ENCODE measurements at places on chromosomes 6 and 20.

GRCh38 chr6:118403036-118403435, 145.1 kb upstream of the PLN start:
- no peak for DNase-seq

DNA sequence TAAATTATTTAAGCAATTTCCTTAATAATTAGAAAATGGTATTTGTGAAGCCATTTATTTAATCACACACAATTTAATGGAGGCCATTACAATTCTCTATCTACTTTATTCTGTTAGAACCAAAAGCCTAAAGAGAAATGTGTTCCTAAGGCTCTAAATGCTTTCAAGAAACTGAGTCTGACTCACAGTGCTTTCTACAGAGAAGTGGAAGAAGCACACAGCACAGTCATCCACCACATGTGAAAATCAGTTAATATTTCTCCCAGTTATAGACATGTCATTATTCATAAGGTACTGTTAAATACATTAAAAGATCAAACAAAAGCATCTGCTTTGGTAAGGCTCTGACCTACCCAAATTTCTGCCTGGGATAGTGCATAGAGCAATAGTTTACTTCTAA, 214.4 kb downstream of the ALDH8A1 start:
- DNase-seq, result no peak

GRCh38 chr6:87921034-87921433, 126.6 kb upstream of the SPACA1 start:
- no peak for DNase-seq

DNA sequence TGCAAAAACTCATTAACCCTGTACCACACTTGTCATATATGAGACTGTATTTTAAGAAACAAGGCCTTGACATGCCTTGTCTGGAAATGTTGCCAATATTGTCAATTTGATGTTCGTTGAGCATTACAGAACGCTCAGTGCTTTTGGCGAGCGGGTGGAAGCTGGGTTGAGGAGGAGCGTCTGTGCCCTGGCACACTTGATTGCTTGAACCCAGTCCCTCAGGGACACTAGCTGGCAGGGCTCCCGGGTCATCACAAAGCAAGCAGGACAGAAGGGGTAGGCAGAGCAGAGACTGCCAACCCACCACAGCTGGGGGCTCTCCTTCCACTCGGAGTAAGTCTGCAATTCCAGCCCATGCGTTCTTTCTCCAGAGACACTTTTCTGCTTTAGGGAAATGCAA, 286.3 kb downstream of the KHDC1L start:
- no peak for DNase-seq

DNA sequence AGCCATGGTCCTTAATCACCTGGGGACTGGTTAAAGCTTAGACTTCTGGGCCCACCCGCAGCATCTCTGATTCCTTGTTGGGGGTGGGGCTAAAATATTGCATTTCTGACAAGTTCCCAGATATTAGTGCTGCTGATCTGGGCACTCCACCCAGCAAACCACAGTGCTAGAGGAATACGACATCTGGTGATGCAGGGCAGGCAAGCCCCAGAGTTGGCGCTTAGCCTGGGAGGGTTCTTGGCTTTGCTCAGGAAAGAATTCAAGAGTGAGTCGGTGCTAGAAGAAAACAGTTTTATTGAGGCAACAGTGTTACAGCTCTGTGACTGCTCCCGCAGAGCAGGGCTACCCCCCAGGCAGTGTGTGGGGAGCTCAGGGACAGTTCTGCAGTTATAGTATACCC, 210.7 kb downstream of the TFAP2C start:
- DNase-seq, result no peak

DNA sequence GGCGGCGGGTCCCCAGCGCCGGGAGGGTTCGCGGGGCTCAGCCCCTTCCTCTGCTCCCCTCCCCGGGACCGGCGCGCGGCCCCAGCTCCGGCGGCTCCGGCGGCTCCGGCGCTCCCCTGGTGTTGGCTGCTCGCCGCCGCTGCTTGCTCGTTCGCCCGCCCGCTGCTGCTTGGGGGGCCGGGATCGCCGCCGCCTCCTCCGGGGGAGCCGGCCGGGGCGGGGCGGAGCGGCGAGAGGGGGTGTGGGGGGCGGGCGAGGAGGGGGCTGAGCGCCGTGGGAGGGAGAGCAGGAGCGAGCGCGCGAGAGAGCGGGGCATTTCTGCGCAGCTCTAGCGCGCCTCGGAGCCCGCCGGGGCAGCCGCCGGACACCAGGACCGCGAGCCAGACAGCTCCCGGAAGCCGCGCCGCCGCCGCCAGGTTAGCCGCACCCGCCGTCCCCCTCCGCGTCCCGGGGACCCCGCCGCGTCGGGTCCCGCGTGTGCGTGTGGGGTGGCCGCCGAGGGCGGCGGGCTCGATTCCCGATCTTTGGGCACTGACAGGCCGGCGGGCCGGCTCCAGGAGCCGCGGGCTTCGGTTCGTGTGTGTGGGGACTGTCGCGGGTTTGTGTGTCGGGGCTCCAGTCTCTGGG, 62.0 kb upstream of the EPB41L1 start:
- DNase-seq, result no peak

- DNase-seq, result no peak
Measured at GRCh38 chr6:160132297-160132637, 10.7 kb downstream of the SLC22A1 start.

DNA sequence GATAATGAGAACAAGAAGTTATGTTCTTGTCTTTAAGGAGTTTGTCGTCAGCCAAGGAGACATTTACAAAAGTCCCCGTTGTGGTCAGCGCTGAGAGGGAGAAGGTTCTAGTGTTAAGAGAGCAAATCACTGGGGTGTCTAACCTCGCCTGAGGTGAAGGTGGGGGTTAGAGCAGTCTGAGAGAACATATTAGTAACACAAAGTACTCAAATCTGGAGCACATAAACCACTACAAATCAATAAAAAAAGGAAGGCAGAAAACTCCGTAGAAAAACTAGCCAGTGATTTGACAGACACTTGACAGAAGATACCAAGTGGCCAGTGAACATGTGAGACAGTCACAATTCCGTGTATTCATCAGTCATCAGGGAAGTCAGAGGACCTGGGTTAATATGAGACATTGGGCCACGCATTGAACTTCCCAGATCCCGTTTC, 45.4 kb downstream of the CDS2 start:
- DNase-seq, result no peak

GRCh38 chr6:23106951-23107350, 537.6 kb downstream of the HDGFL1 start:
- DNase-seq, result no peak

DNA sequence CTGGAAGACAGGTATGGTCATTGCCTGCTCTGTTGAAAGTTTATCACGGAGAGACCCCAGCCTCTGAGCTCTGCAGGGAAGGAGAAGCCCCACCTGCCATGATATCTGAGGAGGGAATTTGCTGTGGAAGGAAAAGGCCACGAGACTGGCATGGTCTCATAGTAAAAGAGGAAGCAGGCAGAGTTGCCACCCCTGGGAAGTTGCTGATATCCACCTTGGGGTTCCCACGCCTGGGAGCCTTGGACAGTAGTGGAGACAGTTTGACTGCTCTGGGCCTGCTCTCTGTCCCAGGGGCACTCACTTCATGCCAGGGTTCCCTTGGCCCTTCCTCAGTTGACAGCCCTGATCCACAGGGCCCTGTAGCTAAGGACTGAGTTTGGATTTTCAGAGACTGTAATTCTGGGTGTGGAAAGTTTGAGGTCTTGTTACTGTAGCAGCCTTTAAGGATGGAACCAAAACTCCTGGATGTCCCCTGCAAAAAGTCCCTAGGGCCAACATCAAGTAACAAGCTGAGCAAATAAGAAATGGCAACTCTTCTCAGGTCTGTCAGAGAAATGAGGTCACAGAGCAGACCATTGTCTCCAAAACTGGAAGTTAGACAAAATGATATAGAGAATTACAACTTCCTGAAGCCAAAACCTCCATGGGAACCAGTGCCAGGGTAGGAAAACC, 6.9 kb upstream of the SIRPB1 start:
- no peak for DNase-seq

- no peak for DNase-seq
Measured at GRCh38 chr20:11001302-11001701, 327.5 kb upstream of the JAG1 start.

GRCh38 chr20:653110-653589, at the start of gene SRXN1:
Gene SRXN1 (minus strand): TSS chr20:653200. CDS start chr20:653185, 15 bp downstream.
- DNase-seq, result peak; percentile 91

GRCh38 chr6:25366903-25367545, 87.8 kb downstream of the CARMIL1 start:
- DNase-seq, result no peak

GRCh38 chr6:55643861-55644260, 64.9 kb upstream of the HMGCLL1 start:
- no peak for DNase-seq

DNA sequence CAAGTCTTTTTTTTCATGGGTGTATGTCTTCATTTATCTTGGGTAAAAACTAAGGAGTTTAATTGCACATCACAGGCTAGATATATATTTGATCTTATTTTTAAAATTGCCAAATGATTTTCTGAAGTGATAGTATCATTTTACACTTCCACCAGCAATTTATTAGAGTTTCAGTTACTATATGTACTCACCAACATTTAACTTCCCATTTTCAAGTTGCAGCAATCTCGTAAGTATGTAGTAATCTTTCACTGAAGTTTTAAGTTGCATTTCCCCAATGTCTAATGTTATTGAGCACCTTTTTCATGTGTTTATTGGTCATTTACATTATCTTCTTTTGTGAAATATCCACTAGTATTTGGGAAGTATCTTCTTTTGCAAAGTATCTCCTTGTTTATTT, 277.4 kb upstream of the CNR1 start:
- DNase-seq, result no peak

- peak; percentile 70 for DNase-seq
Measured at GRCh38 chr20:25237610-25238318, 10.1 kb upstream of the PYGB start.

DNA sequence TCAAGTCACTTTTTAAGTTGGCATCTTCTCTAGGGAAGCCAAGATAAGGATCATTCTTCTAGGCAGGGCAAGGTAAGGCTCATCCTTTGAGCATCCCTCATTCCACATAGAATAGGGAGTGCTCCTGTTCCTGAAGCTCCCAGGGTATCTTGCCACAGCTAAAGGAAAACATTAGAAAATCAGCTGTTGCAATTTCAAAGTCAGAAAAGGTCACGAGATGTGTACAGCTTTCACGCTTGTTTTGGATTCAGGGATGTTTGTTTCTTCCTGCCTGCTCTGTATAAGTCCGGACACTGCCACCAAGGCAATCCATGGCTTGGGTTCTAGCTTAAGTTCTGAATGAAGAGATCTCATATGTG, 153.2 kb downstream of the SH3BGRL2 start:
- no peak for DNase-seq

GRCh38 chr6:93468291-93468690, 48.9 kb upstream of the EPHA7 start:
- no peak for DNase-seq

DNA sequence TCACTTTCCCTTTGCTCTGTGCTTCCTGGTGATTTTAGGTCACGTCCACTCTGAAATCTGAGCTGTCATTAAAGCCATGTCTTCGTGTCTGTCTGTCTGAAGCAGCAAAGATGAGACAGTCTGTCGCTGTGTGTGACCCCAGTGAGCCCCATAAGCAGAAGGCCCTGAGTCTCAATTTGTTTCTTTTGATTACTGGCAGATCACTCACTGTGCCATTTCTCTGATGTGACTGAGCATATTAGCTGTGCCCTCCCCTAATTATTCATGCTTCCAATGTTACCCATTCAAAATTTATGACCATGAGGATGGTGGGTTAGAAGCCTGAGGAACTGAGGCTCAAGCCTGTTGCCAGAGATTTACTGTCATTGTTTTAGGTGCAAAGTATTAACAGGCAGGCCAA, 117.6 kb downstream of the PLCB1 start:
- no peak for DNase-seq

DNA sequence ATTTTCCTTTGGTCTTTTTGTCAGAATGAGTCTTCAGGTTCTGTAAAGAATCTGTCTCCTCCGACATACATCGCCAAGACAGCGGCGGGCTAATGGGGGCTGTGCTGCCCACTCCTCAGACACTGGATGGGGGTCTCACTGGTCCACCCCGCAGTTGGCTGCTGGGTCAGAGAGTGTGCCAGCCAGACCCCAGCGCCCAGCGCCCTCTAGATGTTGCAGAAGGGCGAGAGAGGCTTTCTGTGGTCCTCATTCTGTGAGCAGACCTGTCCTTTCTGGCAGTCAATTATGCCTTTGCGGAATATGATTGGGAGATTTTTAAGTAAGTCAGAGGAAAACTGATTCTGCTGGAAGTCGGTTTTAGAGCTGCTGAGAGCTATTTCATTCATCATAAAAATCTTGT, 7.8 kb upstream of the CCR6 start:
- no peak for DNase-seq

DNA sequence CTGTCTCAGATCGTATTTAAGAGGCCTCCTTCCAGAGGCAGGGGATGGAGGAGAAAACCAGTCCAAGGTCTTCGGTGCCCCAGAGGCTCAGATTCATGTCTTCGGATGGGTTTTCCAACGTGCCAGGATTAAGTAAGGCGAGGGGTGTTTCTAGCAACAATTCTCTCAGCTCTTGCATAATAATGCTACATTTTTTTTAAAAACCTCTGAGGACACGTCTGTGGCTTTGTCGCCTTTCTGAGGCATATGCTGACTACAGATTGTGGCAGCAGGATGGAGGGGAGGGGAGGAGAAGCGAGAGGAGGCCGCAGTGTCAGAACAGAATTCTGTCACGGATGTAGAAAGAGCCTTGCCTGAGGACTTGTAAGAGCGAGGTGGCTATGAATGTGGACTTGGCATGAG, 17.7 kb upstream of the CCDC167 start:
- DNase-seq, result peak; percentile 73

DNA sequence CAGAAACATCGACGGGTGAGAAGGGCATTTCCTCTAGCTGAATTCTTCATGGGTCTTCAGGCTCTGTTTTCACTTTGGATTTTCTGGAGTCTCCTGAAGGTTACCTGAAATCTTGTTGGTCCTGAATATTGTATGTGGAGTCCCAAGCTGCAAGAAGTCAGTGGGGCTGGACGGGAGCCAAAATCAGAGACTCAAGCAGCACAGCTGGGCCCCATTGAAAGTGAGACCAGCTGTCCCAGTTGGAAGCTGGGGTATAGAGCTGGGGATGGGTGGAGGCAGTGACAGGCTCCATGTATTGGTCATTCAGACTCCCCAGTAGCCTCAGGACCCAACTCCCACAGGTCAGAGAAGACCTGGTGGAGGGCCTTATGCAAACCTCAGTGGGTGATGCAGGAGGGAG, 111.3 kb upstream of the MLN start:
- DNase-seq, result no peak

- no peak for DNase-seq
Measured at GRCh38 chr6:130778946-130779657, 48.1 kb upstream of the SMLR1 start.

GRCh38 chr20:29298759-29299613, 1958.5 kb upstream of the DEFB115 start:
- DNase-seq, result no peak
